ENCODE measurements at places on chromosomes 12 and 14.

DNA sequence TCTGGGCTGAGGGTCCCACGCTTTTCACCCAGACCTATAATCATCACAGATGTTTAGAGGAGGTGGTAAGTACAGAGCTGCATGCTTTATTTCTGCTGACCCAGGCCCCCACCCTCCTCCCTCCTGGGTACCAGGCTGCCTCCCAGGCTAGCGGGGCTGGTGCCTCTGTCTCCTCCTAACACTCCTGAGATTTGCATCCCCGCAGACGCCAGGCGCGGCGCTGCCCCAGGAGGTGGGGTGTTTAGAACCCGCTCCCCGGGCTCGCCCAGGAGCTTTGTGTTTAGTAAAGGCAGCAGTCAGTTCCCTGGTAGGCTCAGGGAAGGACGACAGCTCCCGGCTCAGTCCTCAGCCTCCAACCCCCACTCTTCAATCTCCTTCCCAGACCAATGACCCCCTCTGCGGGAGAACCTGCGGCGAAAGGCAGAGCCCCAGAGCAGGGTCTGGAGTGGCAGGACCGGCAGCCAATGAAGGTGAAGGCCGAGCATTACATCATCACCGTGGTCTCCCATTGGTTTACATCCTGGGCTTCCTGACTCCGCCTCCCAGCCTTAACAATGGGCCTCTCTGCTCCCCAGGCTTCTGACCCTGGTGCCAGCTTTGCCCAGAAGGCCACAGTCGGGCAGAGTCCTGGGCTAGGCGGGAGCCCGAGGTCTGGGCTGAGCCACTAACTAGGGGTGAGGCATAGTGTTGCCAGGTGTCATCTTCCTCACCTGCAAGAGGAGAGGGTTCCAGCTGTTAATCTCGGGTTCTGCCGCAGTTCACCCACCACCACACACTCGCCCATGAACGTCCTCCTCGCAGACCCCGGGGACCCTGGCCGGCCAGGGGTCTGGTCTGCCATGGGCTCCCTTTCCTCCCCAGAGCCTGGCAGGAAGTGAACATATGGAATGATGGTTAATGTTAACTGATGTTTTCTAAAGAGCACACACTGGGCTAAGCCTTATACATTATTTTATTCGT lies 57.5 kb downstream of the CALM1 start:
- DNase-seq, result no peak

GRCh38 chr14:31360919-31361662 lies 59.3 kb downstream of the HEATR5A start:
- DNase-seq, result no peak

DNA sequence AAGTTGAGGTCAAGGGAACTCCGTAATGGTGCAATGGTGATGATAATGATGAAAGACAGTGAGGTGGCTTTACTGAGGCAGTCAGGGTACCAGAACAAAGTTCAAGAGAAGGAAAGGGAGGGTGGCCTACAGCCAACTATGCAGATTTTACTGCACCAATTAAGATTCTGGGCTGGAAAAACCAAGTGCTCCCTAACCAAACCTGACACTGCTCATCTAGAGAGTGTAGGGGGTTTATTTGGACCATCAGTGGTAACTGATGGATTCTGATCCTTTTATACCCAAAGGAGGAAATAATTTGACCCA lies 387 bp downstream of the LRRC9 start:
- DNase-seq, result no peak

DNA sequence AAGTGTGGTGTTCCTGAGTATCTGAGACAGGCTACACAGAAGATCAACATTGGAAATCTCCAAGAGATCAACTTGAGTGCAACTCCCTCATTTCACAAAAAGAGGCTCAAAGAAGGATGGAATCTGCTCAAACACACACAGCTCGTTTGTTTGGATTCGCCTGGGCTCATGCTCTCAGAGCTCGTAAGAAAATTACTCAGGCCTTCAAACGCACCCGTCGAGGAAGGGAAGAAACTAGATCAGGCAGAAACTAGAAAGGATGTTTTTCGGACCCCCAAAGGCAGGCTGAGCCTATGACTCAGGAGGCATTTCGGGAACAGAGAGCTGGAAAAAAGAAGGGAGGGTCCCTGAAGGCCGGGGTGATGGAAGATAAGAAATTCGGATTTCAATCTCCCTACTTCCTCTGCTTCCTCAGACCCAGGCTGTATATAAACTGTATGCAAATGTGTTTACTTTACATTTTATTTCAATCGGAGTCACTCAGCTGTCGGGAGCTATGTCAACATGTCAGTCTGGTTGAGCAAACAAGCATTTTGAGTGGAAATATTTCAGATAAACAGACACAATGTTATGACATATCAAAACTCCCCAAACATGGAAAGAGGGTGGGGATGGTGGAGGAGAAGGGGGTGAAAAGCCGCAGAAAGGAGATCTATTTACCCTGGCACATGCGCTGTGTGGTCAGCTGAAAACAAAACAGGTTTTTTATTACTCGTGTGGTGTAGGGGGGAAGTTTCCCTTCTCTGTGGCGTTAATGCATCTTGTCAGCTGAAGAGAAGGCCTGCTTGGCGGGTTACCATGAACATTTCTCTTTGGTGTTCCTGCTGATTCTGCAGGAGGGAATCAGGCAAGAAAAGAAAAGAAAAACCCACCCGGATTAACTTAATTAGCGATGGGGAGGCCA lies 129.1 kb upstream of the TBX3 start:
- no peak for DNase-seq

GRCh38 chr12:45986641-45987339 lies 3.6 kb downstream of the SCAF11 start:
- DNase-seq, result no peak

DNA sequence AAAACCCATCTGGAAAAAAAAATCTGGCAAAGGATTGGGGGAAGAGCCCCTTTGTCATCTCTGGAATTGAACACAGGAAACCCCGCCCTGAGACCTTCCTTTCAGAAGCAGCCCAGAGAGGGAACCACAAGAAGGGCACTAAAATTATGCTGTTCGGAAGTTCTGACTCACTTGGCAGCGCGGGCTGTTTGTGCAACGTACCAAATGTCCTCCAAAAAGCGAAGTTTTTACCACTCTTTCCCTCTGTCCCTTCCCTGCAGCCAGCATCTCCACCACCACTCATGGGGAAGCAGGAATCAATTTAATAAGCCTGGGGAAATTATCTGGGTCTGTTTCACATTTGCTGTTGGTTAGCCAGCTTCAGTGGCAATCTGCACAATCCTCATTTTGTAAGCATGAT lies 3.2 kb upstream of the SYNE3 start:
- DNase-seq, result peak; percentile 48
